CD4-positive, CD25-positive, alpha-beta regulatory T cell (primary cell): ENCODE measurements at places on chromosomes 12 and 14.
A peak's percentile ranks its signal among the peaks of the same experiment; 100 is the strongest.

GRCh38 chr12:851913-852312 is 97.6 kb downstream of the RAD52 start:
- no peak for DNase-seq

GRCh38 chr14:50635141-50635540 is 33.0 kb downstream of the SAV1 start:
- no peak for DNase-seq

DNA sequence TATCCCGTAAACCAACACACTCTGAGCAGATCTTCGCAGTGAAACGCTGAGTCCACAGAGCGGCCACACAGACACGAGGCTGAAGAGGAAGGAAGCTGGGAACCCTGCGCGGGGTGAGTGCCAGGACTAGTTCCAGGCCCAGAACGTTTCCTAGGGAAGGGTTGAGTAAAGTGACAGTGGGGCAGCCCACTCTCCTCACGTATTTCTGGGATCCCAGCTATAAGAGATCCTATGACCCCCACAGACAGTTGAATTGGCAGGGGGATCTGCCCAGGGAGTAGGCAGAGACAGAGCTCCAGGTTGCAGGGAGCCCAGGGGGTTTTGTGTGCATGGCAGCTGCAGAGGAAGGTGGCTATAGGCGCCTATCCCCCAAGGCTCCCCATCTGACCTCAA is 51.1 kb downstream of the GTF2A1 start:
- DNase-seq, result no peak

- no peak for DNase-seq
These were observed 811 bp upstream of the MEG3 start for GRCh38 chr14:100824901-100825712.

DNA sequence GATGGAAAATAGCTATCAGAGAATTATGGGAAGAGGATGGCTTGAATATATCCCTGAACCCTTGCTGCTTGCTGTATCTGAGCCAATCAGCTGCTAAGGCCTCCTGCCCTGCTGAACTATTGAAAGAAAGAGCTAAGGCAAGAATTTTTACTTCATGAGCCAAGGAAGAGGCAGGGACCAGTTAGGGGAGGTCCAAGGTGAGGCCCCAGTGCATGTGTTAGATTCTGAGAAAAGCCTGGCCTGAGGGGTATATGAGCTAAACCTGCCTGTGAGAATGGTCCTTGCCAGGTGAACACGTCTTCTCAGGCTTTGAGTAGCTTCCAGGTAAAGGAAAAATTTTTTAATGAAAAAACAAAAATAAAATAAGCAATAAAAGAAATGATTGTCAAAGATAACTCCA is 218.0 kb downstream of the SYT1 start:
- DNase-seq, result no peak

- no peak for DNase-seq
These were observed 289.9 kb upstream of the KITLG start for GRCh38 chr12:88870000-88870737.

DNA sequence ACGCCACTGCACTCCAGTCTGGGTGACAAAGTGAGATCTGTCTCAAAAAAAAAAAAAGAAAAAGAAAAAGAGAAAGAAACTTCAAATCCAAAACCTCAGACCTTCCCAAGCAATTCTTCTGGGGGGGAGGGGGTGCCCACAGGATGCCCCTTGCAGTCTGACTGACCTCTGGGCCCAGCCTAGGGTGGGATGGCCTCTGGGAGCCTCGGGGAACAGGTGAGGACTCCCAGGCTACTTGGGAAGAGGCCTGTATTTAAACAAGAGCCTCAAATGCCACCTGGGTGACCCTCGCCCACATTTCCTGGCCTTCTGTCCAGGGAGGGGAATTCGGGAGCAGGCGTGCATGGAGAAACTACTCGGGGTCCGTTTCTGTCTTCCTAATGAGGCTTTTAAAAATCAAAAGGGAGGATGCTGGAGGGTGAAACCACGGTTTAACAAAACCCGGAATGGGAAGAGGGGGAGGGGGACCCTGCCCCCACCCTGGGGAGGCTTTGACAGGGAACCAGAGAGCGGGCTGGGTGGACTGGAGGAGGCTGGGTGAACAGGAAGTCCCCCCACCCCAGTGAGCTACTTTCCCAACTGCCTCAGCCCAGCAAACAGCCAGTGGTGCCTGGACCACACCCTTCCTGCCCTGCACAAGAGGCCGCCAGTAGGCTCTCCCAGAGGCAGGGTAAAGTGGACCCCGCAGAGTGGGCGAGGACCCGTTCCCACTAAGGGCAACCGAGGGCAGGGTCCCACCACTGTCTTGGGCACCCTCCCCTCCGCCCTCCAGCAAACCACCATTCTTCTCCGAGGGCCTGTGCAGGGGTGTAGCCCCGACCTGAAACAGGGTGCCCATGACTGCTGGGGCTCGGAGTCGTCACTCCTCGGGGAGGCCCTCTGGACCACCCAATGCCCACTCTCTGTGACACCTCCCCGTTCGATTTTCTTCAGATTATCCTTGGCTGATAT is 1.5 kb upstream of the FBRSL1 start:
- peak; percentile 46 for DNase-seq

- DNase-seq, result no peak
These were observed 12.3 kb upstream of the CLECL1 start for GRCh38 chr12:9745199-9745598.

- DNase-seq, result peak; percentile 56
These were observed 87.6 kb downstream of the SEC23A start for GRCh38 chr14:39015360-39015961.

DNA sequence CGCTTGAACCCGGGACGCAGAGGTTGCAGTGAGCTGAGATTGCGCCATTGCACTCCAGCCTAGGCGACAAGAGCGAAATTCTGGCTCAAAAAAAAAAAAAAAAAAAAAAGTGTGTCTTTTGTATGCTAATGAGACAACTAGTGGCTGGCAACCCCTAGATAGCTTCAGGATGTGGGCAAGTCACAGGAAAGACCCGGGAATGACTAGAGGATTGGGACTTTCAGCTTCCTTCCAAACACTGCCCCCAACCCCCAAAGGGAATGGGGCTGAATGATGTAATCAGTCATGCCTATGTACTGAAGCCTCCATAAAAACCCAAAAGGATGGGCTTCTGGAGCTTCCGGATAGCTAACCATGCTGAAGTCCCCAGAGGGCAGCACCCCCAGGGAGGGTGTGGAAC is 28.6 kb downstream of the USP44 start:
- no peak for DNase-seq

DNA sequence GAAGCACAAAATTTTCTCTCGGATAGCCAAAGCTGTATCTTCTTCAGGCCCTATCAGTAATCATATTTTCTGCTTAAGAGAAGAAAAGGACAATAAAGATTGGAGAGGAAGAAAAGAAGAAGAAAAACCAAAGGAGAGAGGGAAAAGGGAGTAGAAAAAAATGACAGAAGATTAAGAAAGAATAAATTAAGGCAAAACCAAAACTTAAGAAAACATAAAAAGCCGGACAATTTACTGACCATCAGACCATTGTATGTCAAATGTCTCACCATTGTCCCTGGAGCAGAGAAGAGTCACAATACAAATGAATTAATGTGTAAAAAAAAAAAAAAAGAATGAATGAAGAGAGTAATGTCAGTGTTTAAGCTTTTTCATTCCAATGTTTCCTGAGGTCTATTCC is 1274.8 kb downstream of the FSCB start:
- DNase-seq, result no peak

DNA sequence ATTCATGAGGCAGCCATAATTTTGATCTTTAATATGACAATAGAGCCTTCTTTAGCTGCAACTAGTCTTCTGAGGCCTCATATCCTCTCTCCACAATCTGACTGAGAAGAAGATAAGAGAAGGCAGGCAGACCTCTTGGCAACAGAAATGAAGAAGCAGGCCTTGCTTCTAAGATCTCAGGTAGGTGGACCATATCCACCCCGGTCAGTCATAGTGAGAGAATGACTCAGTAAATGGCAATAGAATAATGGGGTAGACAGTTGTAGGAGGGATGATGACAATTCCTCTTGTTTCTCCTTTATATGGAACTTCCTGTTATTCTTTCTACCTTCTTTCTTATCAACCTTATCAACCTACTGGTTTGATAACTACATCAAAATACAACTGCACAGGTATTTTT is 246.7 kb upstream of the G2E3 start:
- no peak for DNase-seq
